ENCODE measurements at places on chromosomes 7 and 10.
A peak's percentile ranks its signal among the peaks of the same experiment; 100 is the strongest.

DNA sequence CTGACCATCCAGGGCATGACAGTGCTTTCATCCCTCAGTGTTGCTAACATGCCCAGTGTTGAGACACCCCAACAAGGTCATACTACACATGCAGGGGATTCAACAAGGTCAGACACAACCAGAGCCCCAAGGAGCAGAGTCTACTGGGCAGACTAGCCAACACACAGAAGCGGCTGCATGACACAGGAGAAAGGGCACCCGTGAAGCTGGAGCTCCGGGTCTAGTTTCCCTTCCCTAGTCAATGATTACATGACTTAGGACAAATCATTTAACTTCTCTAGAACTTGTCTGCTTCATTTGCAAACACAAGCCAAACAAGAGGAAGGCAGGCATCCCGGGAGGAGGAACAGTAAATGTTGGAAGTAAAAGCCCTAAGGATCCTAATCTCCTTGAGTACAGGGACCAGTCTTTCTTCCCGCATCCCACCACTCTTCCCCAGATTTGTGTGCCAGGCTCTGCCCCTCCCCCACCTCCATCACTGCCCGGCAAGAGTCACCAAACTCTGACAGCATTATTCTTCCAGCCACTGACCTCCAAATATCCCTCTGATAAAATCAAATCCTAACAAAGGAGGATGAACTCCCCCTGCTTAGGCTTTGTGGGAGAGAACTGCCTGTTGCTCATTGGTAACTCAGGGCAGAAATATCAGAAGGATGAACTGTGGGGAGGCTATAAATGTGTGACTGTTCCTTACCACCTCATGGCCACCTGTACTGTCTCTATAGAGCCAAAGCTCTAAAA is 104.3 kb downstream of the KCNMA1 start:
- no peak overlapping the region for H3K27ac ChIP-seq
- no peak for DNase-seq
- no peak overlapping the region for H3K4me3 ChIP-seq
- H3K4me1 ChIP-seq, result no peaks in the 10 kb centered on the region
- H3K27me3 ChIP-seq, result peaks cover 3% of the 10 kb centered on the region

- no peak overlapping the region for H3K4me3 ChIP-seq
- no peaks in the 10 kb centered on the region for H3K27me3 ChIP-seq
Observed at GRCh38 chr10:116082206-116082605, 190.8 kb downstream of the GFRA1 start.

DNA sequence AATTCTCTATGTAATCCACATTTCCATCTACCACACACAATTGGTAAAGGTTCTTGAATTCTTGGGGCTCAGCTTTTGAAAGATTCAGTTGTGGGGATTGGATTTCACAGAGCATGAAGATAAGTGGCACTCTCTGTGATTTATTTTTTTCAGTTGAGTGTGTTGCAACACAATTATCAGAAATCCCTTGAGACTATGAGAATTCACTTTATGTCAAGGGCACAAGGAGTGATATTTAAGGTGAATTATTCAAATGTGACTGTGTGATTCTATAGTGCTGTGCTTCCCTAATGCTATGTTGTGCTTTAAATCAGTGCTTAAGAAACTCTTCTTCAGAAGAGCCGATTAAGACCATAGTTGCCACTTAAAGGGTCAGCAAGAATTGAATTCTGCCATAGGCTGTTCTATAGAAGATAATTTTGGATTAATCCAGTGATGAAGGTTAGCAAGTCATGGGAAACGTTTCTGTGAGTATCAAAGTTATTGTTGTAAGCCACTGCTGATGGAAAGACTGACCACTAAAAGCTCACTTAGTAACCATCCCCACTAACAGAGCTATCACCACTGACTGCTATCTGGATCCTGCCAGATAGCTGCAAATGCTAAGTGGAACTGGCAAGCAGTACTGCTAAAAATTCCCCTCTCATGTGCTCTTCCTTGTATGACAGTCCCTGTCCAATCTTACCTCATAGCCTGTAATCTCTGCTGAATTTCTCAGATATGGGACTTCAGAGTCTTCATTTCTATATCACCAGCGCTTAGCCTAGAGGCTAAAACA is 134.0 kb upstream of the SEMA3D start:
- no peak overlapping the region for H3K27ac ChIP-seq
- no peaks in the 10 kb centered on the region for H3K4me1 ChIP-seq
- no peaks in the 10 kb centered on the region for H3K27me3 ChIP-seq

DNA sequence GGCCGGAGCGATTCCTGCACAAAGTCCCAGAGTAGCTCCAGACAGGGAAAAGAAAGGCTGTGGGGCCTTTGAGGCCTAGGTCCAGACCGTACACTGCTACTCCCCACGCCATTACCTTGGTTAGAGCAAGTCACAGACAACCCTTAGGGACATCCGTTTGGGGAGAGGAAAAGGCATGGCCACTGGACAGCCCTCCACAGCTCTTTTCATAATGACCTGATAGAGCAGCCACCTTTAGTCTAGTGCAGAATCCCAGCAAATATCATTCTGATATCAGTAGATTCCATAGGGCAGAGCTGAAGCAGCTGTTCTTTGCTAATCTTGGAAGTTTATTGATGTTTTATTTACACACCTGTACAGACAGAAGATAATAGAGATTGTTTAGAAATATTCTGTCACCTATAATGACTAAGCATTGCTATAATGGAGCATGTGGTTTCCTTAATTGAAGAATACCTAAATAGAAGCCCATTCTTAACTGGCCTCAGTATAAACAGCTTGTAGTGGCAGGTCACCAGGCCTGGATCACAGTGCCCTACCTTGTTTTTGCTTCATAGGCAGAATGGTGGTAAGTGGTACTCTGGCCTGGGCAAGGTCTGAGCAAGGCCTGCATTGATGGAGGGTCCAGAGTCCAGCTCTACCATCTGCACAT is 27.9 kb downstream of the OGDH start:
- H3K27ac ChIP-seq, result peak overlapping the region; percentile 100
- H3K27me3 ChIP-seq, result no peaks in the 10 kb centered on the region
- H3K36me3 ChIP-seq, result peaks cover 64% of the 10 kb centered on the region
- DNase-seq, result no peak

Data from activated T-cell treated with anti-CD3 and anti-CD28 coated beads, Interleukin-2, amount 50 U/mL, for 24 hours (primary cell).